ENCODE measurements at places on chromosomes 7 and 10.

GRCh38 chr10:101875068-101875688, 31.6 kb upstream of the KCNIP2 start:
- DNase-seq: no peak

GRCh38 chr7:94016786-94017185, 12.6 kb upstream of the BET1 start:
- DNase-seq: no peak

- DNase-seq: peak; percentile 41
These were observed 63.4 kb upstream of the DNAJB6 start for GRCh38 chr7:157273208-157274093.

- no peak for DNase-seq
These were observed 163.3 kb upstream of the GLI3 start for GRCh38 chr7:42400211-42400772.

GRCh38 chr7:12211711-12212485, 804 bp downstream of the TMEM106B start:
- DNase-seq: peak; percentile 24

DNA sequence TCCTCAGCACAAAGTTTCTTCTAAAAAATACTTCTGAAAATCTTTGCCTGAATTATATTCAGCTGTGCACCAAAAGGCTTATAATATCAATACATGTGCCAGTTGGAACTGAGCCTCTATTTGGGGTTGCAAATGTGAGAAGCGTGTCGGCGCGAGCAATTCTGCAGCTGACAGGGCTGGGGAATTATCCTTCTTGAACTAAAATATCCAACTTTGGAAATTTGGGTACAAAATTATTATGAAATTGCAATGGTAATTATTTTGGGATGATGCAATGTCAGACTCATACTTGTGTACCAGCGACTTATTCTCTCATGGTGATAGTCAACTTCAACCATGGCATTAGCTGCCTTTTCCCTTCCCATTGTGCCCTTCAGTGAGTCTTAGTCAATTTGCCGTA, 507.0 kb upstream of the KLF6 start:
- no peak for DNase-seq

- DNase-seq: no peak
These were observed 39.8 kb downstream of the SLC35B4 start for GRCh38 chr7:134276951-134277350.

GRCh38 chr10:18822156-18822555, 162.9 kb downstream of the ARL5B start:
- no peak for DNase-seq

DNA sequence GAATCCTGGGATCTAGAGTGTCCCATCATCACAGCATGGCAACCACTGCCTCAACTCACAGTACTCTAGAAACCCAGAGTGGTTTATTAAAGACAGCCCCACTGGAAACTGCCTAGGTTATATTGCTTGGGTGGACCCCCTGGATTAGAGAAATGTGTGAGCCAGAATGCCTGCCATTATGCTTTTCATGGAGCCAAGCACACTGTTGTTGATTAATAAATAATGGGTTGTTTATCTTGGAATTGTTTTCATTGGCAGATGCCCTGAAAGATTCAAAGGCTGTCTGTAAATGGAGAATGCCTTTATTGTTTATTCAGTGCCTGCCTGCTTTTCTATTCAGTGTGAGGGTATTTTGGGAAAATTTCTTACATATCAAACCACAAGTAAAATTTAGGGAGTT, 52.1 kb downstream of the GNAI1 start:
- no peak for DNase-seq

- no peak for DNase-seq
These were observed 347.4 kb downstream of the RPS24 start for GRCh38 chr10:78381107-78381506.

DNA sequence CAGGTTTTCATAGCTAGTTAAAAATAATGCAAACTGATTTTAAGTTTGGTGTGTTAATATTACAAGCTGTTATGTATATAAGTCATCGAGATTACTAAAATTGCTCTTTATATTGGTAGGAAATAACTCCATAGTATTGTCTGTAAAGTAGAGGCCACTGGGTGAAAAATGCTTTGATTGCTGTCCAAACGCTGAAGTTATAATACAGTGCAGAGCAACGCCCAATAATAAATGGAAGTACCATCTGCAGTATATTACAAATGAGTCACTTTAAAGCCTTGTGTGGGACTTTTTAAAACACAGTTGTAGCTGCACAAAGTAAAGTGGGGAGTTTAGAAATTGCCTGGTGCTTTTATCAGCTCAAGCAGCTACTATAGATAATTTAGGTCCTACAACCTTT, 196.1 kb downstream of the NXPH1 start:
- DNase-seq: no peak

GRCh38 chr7:25031007-25031406, 51.0 kb upstream of the OSBPL3 start:
- no peak for DNase-seq

- no peak for DNase-seq
These were observed 97.2 kb downstream of the GRK5 start for GRCh38 chr10:119304541-119304940.

DNA sequence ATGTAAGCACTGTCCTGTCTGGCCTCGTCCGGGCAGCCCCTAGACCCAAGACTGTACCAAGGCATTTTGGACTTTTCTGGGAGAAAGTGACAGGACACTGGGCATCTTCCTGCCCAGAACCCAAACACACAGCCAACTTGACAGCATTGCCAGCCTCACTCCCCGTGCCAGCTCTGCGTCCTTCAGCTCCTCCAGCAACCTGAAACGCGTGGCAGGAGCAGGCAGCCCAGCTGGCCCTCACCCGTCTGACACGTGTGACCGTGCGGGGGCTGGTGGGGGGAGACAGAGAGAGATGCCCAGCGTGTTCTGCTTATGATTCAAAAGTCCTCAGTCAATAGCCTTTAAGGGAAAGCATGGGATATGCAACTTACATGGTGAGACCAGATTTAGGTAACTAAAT, 50.3 kb upstream of the SLC29A3 start:
- no peak for DNase-seq

DNA sequence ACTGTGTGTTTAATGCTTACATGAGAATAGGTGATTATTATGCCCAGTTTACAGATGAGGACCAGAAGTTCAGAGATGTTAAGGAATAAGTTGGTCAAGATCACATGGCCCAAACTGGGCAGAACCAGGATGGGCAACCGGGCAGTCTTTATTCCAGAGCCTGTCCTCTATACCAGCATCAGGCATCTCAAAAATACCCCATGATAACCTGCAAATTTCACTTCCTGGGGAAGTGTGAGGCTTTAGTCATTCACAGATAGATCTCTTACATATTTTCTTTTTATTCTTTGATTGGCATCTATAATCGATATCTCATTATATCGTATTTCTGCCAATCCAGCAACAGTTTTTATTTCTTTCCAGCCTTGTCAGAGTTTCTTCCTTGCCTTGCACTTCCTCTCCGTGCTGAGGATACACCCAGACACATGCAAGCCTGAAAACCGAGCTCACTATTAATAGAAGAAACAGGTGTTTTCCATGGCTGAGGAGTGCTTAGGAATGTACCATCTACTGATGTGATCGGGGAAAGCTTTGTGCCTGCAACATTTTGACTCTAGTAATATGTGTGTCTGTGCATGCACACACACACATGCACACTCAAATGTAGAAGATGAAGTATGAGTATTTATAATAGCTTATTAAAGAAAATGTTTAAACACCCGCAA, 82.4 kb downstream of the CREM start:
- no peak for DNase-seq

GRCh38 chr10:70905071-70906021, 17.0 kb upstream of the PCBD1 start:
- DNase-seq: no peak

- peak; percentile 30 for DNase-seq
These were observed 786 bp downstream of the ATP5F1C start for GRCh38 chr10:7788639-7789286.

DNA sequence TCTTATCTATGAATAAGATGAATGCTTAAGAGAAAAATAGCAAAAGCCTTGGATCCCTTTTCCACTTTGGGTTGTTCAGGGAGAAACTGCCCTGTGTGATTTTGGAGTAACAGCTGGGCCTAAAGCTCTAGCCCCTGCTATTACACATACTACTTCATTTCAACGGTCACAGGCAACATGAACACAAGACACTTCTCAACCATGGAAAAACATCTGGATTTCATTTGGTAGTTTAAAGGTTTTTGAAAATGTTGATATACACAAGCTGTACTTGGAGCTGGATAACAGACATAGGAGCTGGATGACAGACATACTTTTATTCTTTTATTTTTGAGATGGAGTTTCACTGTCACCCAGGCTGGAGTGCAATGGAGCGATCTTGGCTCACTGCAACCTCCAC, 2.7 kb upstream of the CHUK start:
- no peak for DNase-seq

- no peak for DNase-seq
These were observed 32.9 kb upstream of the CALN1 start for GRCh38 chr7:72445075-72445474.

GRCh38 chr7:94877731-94878670, 29.4 kb upstream of the PPP1R9A start:
- DNase-seq: no peak

GRCh38 chr10:6035931-6036575, 26.1 kb downstream of the IL2RA start:
- no peak for DNase-seq

- no peak for DNase-seq
These were observed 555.0 kb downstream of the TNS3 start for GRCh38 chr7:47026780-47027361.

GRCh38 chr7:108637049-108637621, 67.5 kb downstream of the DNAJB9 start:
- no peak for DNase-seq

DNA sequence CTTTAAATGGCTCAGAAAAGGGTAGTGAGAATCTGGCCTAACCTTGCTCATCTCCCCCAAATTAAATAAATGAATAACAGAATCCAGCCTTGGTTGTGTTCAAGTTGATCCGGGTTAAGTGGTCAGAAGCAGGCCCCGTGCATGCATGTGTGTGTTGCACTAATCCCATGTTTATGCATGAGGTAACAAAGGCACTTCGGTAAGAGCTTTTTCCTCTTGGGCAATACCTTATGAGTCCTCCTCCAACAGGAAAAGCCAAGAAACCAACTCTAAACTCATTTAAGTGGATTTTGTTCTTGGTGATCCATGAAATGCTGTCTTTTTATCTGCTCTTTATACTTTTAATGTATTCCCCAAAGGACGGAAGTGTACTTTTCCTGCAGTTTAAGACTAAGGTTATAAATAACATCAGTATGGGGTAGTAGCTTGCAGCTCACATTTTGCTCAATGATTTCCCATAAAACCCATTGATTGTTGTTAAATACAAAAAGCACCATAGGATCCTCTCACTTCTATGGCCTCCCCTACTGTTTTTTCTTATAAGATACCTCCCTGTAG, 104.9 kb upstream of the YAE1 start:
- DNase-seq: peak; percentile 29

GRCh38 chr10:29344073-29344820, 55.4 kb downstream of the LYZL1 start:
- peak; percentile 4 for DNase-seq

GRCh38 chr7:41744161-41744560, 41.3 kb upstream of the INHBA start:
- DNase-seq: no peak

GRCh38 chr7:90351987-90352386, 5.5 kb downstream of the GTPBP10 start:
- no peak for DNase-seq

DNA sequence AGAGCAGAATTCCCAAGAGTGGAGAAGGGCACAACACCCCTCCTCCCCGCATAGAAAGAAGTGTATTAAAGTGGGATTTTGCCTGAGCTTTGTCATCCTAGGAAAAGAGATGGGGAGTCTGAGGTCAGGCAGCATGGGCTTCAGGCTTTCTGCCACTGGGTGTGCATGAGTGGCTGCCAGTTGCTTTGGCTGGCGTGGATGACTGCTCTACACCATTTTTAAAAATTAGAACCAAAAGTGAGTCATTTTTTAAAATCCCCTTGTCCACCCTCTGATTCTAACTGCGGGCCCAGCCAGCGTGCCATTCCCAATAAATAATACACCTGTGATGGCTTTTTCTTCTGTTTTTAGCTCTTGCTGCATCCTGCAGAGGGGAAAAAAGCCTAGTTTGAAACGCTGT, 13.4 kb downstream of the SLC29A3 start:
- no peak for DNase-seq

DNA sequence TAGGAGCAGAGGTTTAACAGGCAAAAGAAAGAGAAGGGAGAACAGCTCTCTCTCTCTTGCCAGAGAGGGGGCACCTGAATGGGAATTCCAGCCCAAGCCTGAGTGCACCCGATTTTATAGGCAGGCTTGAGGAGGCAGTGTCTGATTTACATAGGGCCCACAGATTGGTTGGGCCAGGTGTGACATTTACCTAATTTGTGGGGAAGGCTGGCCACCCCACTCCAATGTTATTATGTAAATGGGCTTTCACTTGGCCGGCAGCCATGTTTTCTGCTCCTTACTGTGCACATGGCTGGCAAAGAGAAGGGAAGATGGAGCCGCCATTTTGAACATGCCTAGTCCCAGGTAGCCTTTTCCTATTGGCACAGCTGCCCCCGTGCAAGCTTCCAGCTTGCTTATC, 735.5 kb upstream of the AUTS2 start:
- no peak for DNase-seq

GRCh38 chr7:51256209-51256781, 60.3 kb downstream of the COBL start:
- no peak for DNase-seq

DNA sequence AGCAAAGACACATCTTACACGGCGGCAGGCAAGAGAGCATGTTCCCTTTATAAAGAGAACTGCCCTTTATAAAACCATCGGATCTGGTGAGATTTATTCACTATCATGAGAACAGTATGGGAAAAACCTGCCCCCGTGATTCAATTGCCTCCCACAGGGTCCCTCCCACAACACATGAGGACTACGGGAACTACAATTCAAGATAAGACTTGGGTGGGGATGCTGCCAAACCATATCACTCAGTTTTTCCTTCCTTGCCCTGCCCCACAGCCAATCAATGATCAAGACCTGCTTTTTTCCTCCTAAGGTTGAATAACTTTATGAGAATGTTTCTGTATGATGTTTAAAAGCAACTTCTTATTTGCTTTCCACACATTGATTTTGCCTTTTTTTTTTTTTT, 3.1 kb upstream of the PTPRE start:
- DNase-seq: no peak

- peak; percentile 53 for DNase-seq
These were observed 8.4 kb downstream of the ETV1 start for GRCh38 chr7:13981070-13981469.

Measured in HAP-1 (cell line).